B cell (primary cell): ENCODE measurements at places on chromosomes 7 and 10. TPM values are rescaled to one million over a fixed set of nuclear protein-coding genes. Genes with fewer than 3 reads are reported as not detected.
A peak's percentile ranks its signal among the peaks of the same experiment; 100 is the strongest.

DNA sequence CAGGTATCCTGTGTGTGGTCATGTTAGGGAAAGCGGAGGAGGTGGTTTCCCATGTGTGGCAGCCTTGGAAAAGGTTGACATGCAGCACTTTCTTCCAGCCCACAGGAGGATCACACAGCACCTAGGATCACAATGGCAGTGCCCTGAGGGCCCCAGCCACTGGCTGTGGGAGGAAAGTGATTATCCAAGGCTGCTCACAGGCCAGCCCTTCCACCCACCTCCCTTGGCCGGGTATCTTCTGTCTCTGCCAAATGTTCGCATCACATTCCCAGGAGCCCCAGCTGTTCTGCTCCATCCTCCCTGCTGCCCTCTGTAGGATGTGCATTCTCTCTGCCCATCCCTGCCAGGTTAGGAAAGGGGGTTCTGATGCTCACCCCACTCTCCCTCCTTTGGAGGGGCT, 2.5 kb upstream of the MLXIPL start:
- DNase-seq, result no peak

- no peak for DNase-seq
Observed at GRCh38 chr7:120053390-120053961, 219.5 kb upstream of the KCND2 start.

DNA sequence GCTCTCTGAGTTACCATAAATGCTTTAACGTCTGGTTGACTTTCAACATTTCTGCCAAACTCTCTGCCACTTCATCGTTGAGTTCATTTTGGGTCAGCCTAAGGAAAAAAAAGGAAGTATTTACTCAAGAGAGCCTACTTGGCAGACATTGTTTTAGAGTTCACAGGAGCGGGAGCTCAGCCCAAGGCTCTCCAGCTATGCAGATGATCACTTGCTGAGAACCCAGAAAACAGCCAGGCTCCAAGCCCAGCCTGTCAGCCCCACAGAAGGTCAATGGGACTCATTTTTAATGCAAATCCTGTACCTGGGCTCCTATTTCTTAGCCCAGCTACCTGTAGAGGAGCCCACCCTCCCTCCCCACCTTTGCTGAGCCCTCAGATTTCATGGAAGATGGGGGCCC, 45.5 kb downstream of the NOD1 start:
- peak; percentile 24 for DNase-seq

GRCh38 chr10:114021154-114021553, 22.5 kb upstream of the ADRB1 start:
- no peak for DNase-seq

PTER gene
- 17.5 and 18.6 TPM in 2 replicates for total RNA-seq

DNA sequence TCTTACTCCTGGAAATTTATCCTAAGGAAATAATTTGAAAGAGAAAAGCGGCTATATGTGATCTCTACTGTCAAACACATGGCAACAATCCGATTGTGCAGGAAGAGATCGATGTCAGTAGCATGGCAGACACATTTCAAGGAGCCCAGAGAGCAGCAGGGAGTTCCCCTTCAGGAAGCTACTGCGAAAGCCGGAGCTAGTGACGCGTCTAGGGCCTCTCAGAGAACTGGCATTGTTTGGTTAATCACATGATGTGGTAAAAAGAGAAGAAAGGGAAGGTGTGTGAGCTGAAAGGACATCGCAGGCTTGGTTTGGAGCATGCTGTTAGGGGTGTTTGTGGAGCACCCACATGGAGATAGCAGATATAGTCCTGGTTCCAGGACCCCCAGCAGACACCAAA, 74.9 kb downstream of the BEND7 start:
- DNase-seq, result peak; percentile 58

CYP3A4 gene
- not detected in 2 replicates for total RNA-seq

- no peak for DNase-seq
Observed at GRCh38 chr7:4700577-4701235, 18.6 kb downstream of the FOXK1 start.

- no peak for DNase-seq
Observed at GRCh38 chr7:5177060-5177459, 13.0 kb upstream of the WIPI2 start.

LIPA gene
- 36.5 and 38.9 TPM in 2 replicates for total RNA-seq

CRYGN gene
- total RNA-seq, result not detected in 2 replicates

WNT2 gene
- not detected in 2 replicates for total RNA-seq

DNA sequence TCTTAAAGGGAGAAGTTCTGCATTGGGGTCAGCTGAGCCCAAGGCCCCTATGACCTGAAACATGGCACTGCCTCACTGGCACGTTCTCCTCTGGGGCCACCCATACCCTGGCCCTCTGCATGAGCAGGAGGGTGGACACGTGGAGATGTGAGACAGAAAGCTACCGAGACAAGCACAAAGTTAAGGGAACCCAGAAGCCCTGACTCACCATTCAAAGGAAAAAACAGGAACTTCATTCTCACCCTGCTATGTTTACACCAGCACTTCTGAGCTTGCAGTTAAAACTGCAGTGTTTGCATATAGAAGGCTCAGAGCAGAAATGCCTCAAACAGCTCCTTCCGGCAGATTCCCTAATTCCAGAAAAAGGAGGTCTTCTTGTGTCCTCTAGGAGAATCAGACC, 41.7 kb downstream of the DENND11 start:
- no peak for DNase-seq

GLCCI1 gene
- total RNA-seq, result 45.7 and 50.3 TPM in 2 replicates

- no peak for DNase-seq
Observed at GRCh38 chr7:133510326-133511055, 257.6 kb downstream of the EXOC4 start.

- DNase-seq, result no peak
Observed at GRCh38 chr7:141370178-141370577, 181.0 kb upstream of the AGK start.

DNA sequence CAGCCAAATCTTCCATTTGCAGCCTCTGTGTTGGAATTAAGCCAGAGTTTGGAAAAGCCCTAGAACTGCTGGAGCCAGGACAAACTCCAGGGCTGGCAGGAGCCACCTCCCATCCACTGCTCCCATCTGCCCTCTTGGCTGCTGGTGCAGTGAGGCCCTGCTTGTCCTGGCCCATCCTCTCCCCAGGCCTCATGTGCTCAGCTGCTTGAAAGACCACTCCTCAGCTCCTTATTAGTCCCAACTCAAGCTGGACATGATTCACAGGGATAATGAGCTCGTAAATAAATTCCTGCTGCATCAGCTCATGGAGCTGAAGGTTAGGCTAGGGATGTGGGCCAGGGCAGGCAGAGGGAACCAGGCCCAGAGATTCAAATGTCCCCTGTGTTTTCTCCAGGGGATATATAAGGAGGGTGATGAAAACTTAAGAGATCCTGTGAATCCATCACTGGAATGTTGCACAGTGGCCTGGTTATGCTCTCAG, 282.8 kb downstream of the RPS24 start:
- DNase-seq, result no peak

DNA sequence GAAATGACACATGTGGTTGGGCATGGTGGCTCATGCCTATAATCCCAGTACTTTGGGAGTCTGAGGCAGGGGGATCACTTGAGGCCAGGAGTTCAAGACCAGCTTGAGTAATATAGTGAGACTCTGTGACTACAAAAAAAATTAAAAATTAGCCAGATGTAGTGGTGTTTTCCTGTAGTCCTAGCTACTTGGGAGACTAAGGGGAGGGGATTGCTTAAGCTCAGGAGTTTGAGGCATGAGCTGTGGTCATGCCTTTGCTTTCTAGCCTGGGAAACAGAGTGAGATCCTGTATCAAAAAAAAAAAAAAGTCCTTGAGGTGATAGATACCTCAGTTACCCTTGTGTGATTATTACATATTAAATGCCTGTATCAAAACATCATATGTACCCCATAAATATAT, 116.7 kb downstream of the SLC25A40 start:
- no peak for DNase-seq

- no peak for DNase-seq
Observed at GRCh38 chr7:644381-645305, 81.9 kb upstream of the DNAAF5 start.

- peak; percentile 83 for DNase-seq
Observed at GRCh38 chr7:76358011-76358480, 745 bp downstream of the YWHAG start.

PITX3 gene
- not detected in 2 replicates for total RNA-seq

DNA sequence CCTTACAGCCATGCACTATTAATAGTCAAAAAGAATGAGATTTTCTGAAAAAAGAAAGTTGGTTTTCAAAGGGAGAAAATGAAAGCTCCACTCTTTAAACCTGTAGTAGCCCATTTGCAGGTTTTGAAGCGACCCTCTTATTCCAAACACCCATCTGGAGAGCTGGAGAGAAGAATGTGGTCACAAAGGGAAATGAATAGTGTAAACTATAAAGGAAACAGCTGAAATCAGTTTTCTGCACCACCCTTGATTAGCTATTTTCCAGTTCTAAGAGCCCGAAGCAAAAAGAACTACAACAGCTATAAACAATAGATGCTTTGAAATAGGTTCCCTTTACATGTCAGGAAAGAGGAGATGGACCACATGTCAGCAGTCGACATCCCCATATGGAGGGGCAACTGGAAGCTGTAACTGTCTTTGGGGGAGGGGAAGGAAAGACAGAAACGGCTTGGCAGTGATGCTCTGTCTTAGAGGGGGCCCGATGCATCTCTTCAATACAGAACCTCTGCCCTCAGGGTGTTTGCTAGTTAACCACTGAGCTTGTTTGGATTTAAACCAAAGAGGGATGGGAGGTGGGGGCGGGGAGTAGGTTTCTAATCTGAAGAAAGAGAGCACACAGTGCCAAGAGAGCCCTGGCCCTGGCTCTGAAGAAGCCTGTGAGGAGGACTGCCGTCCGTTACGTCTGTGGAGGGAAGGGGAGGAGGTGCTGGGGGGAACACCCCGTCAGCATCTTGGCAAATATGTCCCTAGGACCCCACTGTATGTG, 55.3 kb downstream of the CPVL start:
- DNase-seq, result no peak
